Smooth muscle cell of the pulmonary artery (primary cell): ENCODE measurements at places on chromosomes 3 and 15. TPM values are rescaled to one million over a fixed set of nuclear protein-coding genes. Genes with fewer than 3 reads are reported as not detected.

FBLN2 gene
- 133 and 498 TPM in 2 replicates for total RNA-seq

TRPM1 gene
- not detected in 2 replicates for total RNA-seq

LEKR1 gene
- 0.20 and 0.63 TPM in 2 replicates for total RNA-seq

FBN1 gene
- total RNA-seq, result 2,453 and 2,749 TPM in 2 replicates
